Chondrocyte (in vitro differentiated cells): ENCODE measurements at places on chromosomes 6 and 20.

- DNase-seq = no peak
Measured at GRCh38 chr20:58212636-58213035, 15.8 kb downstream of the ANKRD60 start.

GRCh38 chr6:157221817-157222175 lies 101.5 kb downstream of the TMEM242 start:
- no peak for DNase-seq

GRCh38 chr6:55277646-55278045 lies 49.6 kb upstream of the GFRAL start:
- no peak for DNase-seq

DNA sequence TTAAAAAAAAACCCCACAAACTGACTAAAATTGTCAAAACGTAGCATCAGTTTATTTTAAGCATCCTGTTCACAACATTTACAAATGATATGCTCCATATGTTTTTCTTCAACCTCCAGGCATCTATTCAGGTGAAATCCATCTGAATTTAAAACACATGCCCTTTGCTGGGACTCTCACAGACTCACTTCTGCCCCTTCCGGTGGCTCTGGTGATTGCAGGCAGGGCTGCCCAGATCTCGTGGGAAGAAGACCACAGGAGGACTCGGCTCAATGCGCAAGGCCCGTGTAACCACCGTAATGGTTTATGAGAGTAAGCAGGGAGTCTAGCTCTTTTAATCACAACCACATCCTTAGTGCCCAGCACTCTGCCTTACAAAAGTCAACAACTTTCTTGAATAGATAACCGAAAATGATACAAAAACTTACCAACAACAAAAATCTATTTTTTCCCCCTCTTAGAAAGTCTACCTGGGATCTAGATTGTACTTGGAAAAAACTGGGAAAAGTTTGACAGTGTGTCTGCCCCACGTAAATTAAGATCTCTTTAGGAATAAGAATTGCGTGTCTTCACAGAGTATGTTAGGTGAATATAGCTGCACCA lies 139.1 kb downstream of the KIF16B start:
- peak; percentile 69 for DNase-seq

DNA sequence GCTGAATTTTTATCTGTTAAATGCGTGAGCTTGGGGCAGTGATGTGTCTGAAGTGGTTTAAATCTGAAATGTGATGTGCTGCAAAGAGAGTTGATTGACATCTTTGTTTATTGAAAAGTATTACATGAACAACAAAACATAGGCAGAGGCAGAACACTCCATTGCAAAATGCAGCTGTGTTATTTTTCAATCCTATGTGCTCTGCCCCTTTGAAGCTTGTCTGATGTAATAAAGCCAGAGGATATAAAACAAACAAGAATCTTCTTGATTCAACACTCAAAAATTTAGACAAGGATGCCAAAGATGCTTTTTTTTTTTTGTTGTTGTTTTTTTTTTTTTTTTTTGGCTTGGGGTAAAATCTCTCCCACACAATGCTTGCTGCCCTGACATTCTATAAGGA lies 482.4 kb upstream of the MMS22L start:
- no peak for DNase-seq

GRCh38 chr6:72873433-72873832 lies 251.6 kb downstream of the KCNQ5 start:
- DNase-seq = no peak

- no peak for DNase-seq
Measured at GRCh38 chr20:43721429-43722152, 5.2 kb downstream of the GTSF1L start.

GRCh38 chr6:108562503-108562993 lies 1.8 kb downstream of the FOXO3 start:
- no peak for DNase-seq

- no peak for DNase-seq
Measured at GRCh38 chr6:7954477-7955200, 44.1 kb upstream of the TXNDC5 start.

DNA sequence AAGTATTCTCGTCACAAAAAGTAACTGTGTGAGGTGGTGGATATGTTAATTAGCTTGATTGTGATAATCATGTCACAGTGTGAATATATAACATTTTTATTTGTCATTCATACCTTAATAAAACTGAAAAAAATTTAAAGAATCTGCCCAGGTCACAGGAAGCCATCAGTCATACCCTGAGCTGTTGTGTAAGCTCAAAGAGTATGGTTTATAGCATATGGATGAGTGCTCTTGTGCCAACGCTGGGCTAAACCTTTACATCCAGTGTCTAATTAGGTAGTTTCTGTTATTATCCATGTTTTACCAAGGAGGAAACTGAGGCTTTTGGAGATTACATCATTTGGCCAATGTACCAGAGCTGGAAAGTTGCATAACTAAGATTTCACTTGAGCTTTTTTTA lies 11.4 kb downstream of the PKIG start:
- no peak for DNase-seq

DNA sequence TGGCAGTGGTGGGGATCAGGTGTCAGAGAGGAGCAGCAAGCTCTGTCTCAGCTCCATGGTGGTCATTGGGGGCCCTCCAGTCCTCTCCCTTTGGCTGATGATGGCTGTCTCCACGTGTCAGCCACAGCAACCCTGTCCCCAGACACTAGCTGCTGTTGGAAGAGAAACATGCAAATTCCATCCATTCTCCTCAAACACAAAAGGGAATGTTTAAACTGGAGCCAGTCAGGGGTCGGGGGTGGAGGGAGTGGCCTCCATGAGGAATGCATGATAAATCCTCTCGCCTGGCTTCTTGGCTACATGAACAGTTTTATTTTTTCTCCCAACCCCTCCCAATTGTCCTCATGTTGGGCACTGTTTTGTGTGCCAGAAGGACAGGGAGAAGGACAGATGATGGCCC lies 86.4 kb downstream of the EDN3 start:
- no peak for DNase-seq

GRCh38 chr6:134634966-134635365 lies 314.9 kb downstream of the ALDH8A1 start:
- DNase-seq = no peak

GRCh38 chr6:11126876-11127275 lies 15.4 kb upstream of the ERVFRD-1 start:
- no peak for DNase-seq

DNA sequence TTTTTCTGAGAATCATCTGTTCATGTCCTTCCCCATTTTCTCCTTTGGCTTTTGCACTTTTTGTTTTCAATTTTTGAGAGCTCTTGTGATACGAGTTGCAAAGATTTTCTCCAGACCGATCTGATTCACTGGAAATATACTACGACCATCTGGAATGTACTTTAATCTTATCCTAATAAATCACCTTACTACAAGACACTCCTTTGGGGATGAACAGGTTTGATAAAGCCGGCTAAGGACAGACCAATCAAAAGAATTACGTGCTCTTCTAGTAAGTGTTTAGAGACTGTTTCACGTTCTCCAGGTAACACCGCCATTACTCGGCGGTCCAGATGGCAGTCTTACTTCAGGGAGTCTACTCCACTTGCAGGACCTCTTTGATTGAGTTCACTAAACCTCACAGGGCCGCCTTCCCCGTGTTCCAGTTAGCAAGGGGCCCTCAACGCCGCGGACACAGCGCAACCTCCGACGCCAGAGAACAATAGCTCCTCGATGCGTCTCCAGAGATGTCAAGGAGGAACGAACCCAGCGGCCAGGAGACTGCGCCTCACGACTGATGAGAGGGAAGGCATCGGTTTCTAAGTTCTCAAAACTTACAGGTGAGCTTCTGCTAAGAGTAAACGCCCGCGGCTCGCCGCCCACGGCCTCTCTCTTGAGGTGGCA lies 920 bp upstream of the WTAP start:
- DNase-seq = no peak

DNA sequence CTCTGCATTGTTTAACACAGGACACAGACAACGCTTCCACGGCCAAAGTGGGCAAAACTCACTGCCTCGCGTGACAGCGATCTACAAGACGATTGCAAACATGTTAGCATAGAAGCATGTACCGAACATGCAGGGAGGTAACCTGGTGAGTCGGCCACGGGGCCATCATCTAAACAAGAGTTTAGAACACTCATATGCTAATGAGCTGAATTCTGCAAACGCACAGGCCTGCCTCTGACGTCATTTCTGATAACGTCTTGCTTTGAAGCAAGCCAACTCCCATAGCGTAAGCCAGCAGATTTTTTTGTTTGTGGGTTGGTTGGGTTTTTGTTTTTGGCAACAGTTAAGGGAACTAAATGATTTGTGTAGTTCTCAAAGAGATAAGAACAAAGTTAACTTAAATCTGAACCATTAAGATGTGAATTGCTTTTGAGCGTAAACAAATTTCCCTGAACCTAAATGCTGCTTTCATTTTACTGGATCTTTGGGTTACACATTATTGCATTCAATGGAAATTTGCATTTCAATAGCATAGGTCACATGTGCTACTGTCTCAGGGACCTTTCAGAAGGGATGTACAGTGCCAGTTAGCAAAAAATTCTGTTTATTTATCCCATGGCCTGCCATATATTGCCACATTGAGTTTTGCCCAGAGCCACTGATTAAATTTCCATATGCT lies 184.5 kb upstream of the PDE10A start:
- DNase-seq = no peak

GRCh38 chr20:20406306-20406705 lies 38.4 kb downstream of the INSM1 start:
- DNase-seq = no peak

DNA sequence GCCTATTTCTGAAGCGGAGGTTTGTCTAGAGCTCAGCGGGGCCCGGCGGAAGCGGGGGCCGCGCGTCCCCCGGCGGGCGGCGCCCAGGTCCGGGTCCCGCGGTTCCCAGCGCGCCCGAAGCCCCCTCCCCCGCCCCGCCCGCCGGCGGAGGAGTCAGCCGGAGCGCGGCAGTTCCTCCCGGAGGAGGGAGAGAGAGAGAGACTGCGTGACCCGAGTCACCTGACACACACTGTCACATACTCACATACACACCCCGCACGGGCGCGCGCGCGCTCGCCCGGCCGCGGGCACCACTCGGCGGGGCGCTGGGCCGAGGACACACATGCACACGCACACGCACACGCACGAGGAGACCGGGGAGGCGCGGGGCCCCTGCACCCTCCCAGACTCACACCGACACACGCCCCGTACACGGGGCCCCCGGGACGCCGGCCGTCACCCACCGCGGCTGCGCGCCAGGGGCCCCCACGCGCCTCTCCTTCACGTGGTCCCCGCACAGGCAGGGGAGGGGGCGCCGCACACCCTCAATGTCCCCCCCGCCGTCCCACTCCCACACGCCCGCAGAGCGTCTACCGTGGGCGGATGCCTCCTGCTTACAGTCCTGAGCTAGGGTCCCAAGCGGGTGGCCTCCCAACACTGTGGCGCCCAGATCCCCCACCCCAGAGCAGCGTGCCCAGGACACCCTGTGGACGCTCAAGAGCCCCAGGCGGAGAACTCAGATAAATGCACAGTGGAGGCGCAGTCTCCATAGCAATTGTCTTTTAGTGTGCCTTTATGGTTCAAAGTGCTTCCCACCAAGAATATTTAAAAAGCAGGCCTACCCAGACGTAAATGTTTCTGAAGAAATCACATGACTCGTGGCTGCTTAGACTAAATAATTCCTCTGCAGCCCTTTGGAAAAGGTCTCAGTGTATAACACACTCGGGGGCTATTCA lies at the start of gene RRAGD:
Gene RRAGD (minus strand): TSS at position 203 of the 935 bp plus-strand sequence. CDS start 280 bp downstream, outside the sequence.
- no peak for DNase-seq

DNA sequence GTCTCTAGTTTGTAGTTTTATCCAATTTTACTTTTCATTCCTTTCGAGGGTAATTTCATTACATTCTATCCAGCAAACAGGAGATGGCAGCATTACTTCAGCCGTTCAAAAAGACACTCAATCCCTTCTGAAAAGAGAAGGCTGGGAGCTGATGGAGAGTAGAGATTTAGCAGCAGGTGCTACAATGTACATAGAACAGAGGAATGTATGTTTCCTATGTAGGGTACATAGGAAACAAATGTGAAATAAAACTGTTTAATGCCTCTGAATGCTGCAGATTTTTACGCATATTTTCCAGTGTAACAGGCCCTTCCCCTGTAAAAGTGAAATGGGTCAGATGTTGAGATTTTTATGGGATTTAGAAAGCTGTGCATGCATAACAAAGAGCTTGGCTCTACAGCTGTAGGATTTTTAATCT lies 16.0 kb downstream of the RPS12 start:
- DNase-seq = no peak

DNA sequence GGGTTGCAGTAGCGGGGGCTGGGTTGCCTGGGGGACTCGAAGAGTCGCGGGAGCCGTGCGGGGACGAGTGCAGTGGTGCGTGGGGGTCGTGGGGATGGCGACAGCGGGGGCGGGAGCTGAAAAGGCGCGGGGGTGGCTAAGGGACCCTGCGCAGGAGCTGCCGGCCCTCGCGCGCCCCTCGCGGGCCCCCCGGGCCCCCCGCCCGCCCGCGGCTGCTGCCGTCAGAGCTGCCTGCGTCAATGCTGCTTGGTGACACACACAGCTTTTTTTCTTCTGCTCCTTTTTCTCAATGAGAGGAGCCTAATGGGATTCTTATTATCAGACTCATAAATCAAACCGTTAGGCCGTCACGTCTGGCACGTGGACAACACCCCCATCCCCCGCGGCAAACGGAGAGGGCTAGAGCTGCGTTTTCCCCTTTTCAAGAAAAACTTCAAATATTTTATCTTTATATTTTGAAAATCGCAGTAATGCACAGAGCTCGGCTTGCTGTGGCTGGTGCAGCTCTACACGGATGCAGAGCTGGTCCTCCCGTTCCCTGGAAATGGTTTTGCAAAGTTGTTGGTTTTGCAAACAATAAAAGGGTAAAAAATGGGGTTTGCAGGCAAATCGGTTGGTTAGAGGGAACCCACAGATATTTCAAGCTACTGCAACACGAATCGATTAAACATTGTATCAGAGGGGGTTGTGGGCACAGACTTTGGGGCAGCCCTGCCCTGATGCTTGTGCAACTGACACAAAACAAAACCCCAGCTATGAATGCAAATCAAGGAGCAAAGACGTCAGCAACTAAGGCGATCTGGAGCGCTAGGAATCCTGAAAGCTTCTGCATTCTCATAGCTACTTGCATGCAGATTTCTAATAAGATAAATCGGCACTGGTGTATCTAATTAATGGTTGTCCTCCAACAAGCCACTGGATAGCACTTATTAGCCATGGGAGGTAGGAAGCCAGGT lies 161.4 kb downstream of the TBXT start:
- DNase-seq = peak; percentile 85

- DNase-seq = no peak
Measured at GRCh38 chr6:27847706-27848105, 64.5 kb downstream of the OR2B2 start.

- no peak for DNase-seq
Measured at GRCh38 chr6:28880894-28881780, 42.6 kb downstream of the TRIM27 start.

DNA sequence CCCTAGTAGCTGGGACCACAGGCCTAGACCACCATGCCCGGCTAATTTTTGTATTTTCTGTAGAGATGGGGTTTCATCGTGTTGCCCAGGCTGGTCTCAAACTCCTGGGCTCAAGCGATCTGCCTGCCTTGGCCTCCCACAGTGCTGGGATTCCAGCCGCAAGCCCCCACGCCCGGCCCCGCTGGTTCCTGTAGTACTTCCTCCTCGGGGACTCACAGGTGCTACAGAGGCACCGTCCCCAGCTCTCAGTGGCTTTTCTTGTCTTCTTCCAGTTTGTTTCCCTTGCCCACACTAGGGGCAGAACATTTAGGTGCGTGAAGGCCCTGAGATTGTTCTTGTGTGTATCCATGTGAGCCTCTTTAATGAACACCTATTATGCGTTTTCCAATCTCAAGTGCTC lies 773 bp upstream of the ZBP1 start:
- DNase-seq = no peak

GRCh38 chr20:34083137-34083536 lies 28.9 kb downstream of the EIF2S2 start:
- no peak for DNase-seq
